NCI-H1105 (cell line): ENCODE measurements at places on chromosomes 2 and 18.

DNA sequence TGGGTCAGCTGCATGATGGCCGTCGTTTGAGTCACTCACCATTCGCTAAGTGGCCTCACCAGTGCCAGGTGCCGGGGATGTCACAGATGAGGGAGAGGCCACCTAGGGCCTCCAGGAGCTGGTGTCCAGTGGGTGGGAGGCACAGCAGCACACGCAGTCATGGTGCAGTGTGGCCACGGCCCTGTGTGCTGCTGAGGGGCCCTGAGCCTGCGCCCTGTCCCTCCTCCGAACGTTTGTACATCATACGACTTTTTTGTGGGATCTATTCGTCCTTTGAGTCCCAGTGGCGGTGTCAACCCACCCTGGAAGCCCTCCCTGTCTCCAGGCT, 30.1 kb upstream of the ODC1 start:
- no peak for DNase-seq

DNA sequence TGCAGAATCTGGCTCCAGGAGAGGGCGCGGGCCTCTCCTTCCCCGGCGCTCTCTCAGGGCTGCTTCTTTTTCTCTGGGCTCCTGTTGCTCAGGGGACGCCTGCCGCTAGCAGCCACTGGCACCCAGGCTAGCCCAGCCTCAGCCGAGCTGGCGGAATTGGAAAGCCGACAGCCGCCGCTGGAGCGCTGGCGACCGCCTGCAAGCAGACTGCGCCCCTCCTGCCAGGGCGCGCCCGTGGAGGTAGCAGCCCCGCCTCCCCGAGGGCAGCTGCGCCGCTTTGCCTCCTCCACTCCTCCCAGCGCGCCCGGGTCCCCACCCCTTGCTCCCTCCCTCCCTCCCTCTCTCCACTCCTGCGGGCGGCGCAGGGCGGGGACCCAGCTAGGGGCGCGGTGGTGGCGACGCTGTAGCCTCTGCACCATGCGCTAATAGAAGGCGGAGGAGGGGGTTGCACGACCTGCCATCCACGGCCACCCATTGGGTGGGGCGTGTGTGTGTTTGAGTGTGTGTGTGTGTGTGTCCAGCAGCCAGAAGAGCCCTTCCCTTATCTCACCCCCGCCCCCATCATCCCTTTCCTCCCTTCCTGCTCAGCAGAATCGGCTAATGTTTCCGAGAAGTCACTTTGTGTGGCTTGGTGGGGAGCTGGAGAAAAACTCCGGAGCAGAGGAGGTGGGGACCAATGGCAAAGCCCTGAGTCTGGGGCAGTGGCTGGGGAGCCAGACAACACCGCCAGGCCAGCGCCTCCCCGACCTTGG, at the start of gene SCN9A:
Gene SCN9A (minus strand): TSS at position 209 of the 752 bp plus-strand sequence. CDS start 64,188 bp downstream, outside the sequence.
- peak; percentile 87 for DNase-seq

GRCh38 chr2:121297217-121297830, 12.3 kb upstream of the TFCP2L1 start:
- no peak for DNase-seq

GRCh38 chr18:45837283-45838070, 12.0 kb downstream of the SIGLEC15 start:
- no peak for DNase-seq

GRCh38 chr2:207160115-207160514, 5.6 kb downstream of the KLF7 start:
- DNase-seq, result no peak

- no peak for DNase-seq
Measured at GRCh38 chr18:8705961-8706790, 820 bp downstream of the MTCL1 start.

DNA sequence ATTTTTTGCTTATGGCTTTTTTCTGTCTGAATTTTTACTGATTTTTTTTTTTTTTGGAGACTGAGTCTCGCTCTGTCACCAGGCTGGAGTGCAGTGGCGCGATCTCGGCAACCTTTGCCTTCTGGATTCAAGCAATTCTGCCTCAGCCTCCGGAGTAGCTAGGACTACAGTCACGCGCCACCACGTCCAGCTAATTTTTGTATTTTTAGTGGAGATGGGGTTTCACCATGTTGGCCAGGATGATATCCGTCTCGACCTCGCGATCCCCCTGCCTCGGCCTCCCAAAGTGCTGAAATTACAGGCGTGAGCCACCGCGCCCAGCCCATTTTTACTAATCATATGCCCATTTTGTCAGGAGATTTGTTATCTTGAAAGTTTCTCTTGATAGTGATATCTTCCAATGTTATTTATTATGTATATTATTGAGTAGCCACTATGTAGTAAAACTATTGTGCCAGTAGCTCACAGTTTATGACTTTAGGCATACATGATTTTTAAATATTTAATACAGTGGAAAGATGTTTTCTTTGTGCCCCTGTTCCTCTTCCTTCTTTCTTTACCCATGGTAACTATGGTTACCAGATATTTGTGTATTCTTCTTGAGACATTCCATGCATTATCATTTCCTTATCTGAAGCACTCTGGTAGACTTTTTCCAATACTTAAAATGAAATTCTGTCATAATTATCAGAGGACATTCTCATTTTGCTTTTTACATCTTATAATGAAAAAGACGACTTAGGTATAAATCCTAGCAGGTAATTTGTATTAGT, 2.1 kb downstream of the HAT1 start:
- no peak for DNase-seq

GRCh38 chr2:71898851-71899681, 248.6 kb downstream of the CYP26B1 start:
- no peak for DNase-seq

DNA sequence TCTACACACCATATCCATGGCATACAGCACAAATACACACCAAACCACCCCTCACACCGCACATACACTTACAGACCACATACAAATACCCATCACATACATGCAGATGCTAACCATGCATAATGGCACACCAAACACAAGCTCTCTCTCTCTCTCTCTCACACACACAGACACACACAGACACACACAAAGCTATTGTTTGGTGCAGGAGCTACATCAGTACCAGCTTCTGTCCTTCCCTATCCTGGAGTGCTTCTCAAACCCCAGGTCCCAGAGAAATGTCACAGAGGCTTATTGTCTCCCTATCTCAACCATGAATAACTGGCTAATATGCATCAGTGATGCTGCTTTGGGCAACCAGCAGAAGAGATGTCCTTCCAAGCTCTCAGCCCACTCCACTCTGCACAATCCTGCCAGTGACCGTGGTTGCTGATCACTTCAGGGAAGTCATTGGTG, 36.5 kb upstream of the ST3GAL5 start:
- DNase-seq, result no peak

DNA sequence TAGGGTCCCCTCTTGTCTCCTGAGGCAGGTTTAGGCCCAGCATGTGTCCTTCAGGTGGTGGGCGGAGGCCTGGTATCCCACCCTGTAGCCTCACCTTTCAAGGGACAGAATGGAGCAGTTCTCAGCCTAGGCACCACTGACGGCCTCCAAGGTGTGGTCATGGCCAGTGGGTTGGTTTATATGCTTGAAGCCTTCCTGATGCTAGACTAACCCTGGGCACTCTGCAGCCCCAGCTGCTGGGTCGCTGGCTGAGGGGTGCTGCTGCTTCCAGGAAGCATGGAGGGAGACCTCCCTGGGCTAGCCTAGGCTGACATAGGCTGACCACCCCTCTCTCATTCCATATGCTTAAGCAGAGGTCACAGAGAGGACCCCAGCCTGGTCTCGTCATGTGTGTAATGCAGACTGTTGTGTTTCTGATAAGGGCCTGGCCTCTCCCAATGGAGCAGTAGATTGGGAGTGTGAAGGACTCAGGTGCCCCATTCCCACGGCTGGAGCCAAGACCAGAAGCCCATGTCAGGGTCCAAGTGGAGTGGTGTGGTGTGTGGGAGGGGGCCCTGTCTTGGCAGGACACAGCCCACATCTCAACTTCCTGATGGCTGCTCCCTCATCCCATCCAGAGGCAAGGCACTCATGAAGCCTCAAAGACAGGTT, 206.6 kb downstream of the DYSF start:
- no peak for DNase-seq

GRCh38 chr2:111952871-111953452, 54.6 kb downstream of the MERTK start:
- DNase-seq, result no peak

DNA sequence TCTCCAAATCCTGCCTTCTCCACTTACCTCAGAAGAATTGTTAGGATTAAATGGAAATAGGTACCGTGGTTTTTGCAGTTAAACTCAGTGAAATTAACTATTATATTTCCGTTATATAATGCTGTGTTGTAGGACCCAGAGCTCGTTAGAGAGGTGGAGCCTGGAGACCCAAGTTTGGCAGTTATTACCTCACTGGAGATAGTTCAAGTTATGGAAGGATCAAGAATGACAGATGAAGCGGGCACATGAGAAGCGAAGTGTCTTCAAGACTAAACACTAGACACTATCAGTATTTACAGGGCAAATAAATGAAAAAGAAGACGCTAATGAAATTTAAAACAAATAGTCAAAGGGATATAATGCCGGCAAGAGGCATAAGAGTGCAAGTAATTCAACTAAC, 866 bp downstream of the CWC22 start:
- DNase-seq, result no peak

DNA sequence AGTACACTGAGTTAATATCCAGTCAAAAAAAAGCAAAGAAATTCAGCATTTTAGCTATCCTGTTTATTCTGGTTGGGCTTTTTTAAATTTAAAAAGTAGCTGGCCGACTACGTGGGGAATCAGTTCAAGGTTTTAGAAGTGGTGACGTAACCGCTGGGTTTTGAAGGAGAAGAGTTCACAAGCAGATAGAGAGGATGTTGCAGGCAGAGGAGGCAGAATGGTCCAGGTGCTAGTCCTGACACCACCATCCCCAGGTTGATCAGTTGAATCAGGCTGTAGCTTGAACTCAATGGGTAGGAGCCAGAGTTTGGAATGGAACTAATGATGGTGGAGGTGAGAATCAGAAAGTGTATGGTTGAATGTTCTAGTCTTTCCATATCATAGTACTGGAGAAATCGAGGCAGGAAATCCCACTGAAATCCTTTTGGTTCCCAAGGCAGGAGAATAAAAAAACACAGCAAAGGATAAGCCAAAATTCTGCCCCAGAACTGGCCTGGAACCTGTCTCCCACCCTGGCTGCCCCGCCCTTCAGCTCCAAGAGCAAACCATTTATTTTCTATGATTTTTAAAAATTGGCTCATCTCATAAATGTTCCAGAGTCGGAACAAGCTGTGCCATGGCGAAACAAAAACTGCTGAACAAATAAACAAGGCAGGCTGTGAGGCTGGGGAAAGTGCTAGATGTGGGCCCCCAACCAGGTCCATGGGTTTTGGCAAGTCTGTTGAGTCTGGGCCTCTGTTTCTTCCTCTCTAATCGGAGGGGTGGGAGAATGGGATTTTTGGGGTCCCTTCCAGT, 44.0 kb downstream of the SLC4A1AP start:
- no peak for DNase-seq

- DNase-seq, result no peak
Measured at GRCh38 chr2:205103699-205104098, 558.4 kb downstream of the PARD3B start.

DNA sequence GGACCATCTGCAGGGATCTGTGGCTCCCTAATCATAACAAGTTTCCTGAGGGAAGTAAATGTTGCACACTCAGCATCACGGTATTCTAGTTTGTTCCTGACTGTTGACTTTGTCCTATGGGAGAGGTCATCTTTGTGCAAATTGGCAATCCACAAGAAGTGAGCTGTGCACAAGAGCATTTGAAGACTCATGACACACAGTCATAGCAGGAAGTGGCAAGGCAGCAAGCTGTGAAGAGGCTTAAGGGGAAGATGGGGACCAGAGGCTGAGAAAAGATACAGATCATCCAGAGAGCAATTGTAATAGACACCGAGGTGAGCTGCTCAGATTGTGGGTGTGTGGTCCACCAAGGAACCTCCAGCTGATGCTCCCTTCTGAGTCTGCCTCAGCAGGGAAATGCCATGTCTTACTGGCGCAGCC, 2.7 kb downstream of the TNP1 start:
- DNase-seq, result no peak

GRCh38 chr2:126655051-126655450, 907 bp upstream of the GYPC start:
- DNase-seq, result no peak

GRCh38 chr2:175606010-175606841, 395.8 kb downstream of the LNPK start:
- peak; percentile 76 for DNase-seq

DNA sequence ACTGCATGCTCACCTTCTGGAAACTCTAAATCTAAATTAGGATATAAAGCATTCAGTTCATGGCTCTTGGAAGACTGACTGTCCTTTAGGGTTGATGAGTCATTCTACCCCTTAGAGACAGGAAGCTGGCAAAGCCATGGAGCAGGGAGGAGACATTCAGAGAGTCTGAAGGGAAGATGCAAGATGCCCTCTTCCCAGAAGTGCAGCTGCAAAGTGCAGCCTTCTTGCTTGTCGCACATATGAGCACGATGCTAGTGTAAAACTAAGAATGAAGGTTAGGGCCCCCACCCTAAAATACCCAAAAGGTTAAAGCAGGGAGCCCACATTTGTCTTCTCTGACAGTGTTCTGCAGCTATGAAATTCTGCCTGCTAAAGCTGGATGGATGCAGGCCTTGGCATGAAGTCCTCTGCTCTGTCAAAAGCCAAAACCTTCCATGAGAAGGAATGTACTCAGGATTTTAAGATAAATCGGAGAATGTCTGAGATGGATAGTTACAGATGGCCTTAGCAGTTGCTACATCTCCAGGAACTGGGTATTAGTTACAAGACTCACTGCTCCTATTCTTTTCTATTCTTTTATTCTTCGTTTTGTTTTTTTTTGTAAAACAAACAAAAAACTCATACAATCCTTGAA, 89.7 kb downstream of the POLE4 start:
- no peak for DNase-seq

DNA sequence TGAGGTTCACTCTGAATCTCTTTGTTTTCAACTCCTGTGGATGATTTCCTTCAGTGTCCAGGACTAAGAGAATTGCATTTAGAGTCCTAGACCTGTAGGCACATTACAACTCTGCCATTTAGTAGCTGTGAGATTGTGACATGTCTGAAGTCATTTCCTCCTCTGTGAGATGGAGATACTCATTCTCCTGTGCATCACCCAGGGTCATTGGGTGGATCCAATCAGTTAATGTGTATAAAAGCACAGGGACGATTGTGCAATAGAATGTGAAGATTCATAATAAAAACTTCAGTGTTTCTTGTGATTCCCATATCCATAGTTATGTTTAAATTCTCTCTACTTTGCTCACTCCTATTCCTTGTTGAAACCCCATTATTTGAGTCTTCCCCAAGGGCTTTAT, 113.6 kb downstream of the DIS3L2 start:
- DNase-seq, result no peak

GRCh38 chr2:203446071-203446481, 89.0 kb downstream of the RAPH1 start:
- no peak for DNase-seq
